SJCRH30 (cell line): ENCODE measurements at places on chromosomes 1 and 21.

GRCh38 chr1:183180634-183181056, 5.4 kb upstream of the LAMC2 start:
- DNase-seq, result peak; percentile 75

- DNase-seq, result no peak
Measured at GRCh38 chr1:177137814-177138213, 26.7 kb downstream of the ASTN1 start.

DNA sequence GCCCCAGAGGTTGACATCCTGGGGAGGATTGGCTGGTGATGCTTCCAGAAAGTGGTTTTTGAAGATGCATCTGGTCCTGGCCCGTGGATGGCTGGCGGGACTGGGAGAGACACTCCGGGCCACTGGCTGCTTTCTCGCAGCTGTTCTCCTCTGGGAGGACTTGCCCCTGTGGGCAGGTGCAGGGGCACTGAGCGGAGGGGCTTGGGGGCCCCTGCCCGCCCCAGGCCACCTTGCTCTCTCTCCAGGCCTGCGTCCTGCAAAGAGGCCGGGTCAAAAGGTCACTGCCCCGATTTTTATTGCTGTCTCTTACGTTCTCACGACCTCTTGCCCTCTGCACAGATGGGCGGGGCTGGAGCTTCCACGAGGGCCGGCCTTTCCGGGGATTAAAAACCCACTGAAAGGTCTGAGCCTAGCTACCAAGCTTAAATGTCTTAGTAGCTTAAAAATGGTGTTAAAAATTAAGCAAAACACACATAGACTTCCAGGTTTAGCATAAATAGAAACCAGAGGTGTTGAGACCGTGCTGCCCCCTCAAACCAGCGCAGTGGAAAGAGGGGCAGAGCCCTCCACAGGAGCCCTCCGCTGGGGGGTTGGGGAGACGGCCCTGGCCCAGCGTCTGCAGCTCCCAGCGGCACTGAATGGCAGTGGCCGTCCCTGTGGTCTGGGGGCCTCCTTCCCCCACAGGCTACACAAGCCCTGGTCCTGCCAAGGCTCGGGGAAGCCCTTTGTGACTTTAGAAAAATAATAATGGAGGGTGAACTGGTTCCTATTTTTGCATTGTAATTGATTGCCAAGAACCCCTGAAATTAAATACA, 43.9 kb downstream of the SKI start:
- DNase-seq, result peak; percentile 68

DNA sequence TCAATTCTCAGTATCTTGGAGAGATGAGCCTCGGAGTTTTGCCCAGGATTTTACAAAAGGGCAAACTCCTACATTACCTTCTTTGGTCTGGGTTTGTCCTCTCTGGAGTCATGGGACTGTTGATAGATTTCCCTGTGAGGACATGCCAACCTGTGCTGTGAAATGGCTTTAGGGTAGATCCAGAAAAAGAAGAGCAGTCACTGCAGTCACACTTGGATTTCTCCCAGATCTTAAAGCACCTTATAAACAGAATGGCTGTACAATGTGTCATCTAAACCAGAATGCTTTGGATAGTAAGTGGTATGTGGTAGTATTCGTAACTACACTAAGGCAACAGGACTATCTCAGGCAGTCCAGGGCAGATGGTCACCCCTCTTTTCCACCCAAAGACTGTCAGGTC, 1.9 kb upstream of the CSRP1 start:
- DNase-seq, result no peak

DNA sequence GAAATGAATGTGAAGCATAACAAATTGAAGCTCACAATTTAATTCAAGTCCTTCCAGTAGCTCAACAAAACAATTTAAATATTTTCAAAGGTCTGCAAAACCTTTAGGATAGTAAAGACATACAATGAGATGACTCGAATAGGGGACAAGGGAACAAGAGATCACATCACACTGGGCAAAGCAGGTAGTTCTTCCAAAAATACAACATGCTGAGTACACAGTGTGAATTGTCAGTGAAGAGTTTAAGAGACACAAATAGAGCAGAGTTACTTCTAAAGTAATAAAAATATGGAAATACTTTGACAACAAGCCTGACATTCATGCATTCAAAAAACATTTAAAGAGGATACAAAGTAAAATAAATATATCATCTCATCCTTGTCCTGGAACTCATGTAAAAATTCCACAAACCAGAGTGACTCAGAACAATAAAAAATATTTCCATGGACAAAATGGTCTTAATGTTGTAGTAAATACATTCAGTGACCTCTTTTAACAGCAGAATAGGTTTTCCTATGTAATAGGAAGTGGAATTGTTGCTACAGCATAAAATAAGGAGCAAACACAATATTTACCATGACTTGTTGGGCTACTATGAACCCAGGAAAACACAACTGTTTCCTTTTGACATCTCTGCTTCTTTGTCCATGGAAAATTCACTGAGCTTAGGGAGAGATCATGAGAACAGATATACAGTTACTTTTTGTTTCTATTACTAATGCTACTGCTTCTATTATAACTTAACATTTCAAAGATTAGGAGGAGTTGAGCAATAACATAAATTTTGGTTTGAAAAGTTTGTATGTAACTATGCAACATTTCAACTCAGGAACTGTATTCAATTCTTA, 83.7 kb upstream of the BCL10 start:
- no peak for DNase-seq

- DNase-seq, result no peak
Measured at GRCh38 chr1:210731597-210731996, 402.4 kb downstream of the KCNH1 start.

- no peak for DNase-seq
Measured at GRCh38 chr1:95096218-95096841, 20.8 kb upstream of the TLCD4 start.

GRCh38 chr1:112614460-112615065, 4.4 kb downstream of the ST7L start:
- peak; percentile 66 for DNase-seq

GRCh38 chr1:227928811-227929375, 18.8 kb downstream of the WNT9A start:
- DNase-seq, result no peak

GRCh38 chr1:101632548-101633272, 364.0 kb downstream of the OLFM3 start:
- DNase-seq, result peak; percentile 58

GRCh38 chr1:16068356-16069270, 4.8 kb downstream of the FAM131C start:
- no peak for DNase-seq

DNA sequence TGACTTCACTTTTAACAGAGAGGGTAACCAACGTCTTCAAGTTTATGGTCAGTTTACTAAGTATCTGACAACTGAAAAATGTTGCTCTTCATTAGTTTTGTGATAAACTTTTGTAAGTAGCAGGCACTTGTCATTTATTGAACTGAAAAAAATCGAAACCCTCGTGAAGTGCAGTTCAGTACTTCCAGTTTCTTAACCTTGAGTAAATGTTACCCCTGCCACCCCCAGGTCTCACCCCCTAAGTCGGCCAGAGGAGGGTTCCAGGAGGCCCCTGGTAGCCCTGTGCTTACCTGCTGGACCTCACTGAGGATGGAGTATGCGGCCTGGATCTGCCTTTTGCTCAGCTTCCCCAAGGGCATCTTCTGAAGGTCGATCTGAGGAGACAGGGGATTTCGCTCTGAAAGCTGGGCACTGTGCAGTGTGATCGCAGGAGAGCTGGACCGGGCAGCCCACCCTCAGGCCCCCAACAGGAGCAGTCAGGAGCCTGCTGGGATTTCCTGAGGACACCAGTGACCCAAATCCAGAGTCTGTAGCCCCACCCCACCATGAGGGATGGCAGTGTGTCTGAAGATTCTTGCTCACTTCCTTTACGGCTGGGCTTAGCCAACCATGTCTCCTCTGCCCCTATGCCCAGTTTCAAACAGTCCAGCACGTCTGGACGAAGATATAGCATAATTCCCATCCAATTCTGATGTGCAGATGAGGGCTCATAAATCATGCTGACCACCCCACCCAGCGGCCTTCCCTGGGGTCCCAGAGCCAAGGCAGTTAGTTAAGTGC, 37.6 kb downstream of the PARP1 start:
- no peak for DNase-seq

- DNase-seq, result no peak
Measured at GRCh38 chr1:2628933-2629626, 3.7 kb downstream of the MMEL1 start.

- DNase-seq, result no peak
Measured at GRCh38 chr1:88726697-88727096, 42.6 kb downstream of the PKN2 start.
